ENCODE measurements at places on chromosomes 12 and 14.

- no peak for DNase-seq
Observed at GRCh38 chr14:78592616-78593219, 422.5 kb downstream of the NRXN3 start.

DNA sequence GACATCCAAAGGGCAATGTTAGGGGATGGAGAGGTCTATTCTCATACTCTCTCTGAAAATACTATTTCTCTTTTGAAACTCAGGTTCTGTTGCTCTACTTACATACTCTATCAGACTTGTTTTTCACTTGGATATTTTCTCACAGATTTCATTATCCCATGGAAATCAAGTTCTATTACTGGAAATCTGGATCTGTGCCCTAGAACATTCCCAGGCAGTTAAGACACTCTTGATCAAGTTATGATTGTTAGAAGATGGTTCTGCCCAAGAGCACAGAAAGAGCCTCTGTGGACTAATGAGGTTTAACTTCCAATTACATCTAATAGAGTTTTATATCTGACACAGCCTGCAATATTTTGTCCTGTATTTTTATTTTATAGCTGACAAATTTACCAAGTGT, 591.0 kb upstream of the ATP2B1 start:
- no peak for DNase-seq

- peak; percentile 21 for DNase-seq
Observed at GRCh38 chr12:29317556-29318363, 63.2 kb downstream of the ERGIC2 start.

DNA sequence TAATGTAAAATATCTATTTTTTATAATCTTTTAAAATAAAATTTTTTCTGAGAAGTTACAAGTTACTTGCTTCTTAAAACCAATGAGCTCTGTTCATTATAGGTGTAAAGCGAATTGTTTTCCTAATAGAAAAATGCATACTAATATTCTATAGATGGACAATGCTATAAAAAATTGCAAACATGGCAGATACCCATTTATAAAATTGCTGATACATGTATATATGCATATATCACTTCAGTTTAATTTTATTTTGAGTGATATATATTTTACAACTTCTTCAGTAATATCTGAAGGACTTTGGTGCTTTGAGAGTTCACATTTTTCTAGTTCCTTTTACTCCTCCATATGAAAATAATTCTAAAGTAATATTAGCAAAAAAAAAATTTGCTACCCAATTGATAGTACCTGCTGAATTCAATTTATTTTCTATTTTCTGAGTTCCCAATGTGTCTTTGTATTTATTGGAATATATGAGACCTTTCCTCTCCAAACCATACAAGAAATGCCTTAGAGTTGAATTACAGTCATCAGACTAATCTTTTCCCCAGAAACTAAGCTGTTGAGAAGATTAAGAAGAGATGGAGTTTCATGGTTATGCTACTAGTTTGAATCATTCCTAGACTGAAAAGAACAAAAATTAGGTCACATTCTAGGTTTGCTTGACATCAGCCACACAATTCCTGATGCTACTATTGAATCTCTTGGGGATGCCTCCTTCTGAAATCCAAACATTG, 1937.5 kb upstream of the SEL1L start:
- no peak for DNase-seq

GRCh38 chr14:88995437-88996198, 171.2 kb downstream of the TTC8 start:
- no peak for DNase-seq

- DNase-seq = no peak
Observed at GRCh38 chr12:28460420-28461130, 270.3 kb downstream of the CCDC91 start.

DNA sequence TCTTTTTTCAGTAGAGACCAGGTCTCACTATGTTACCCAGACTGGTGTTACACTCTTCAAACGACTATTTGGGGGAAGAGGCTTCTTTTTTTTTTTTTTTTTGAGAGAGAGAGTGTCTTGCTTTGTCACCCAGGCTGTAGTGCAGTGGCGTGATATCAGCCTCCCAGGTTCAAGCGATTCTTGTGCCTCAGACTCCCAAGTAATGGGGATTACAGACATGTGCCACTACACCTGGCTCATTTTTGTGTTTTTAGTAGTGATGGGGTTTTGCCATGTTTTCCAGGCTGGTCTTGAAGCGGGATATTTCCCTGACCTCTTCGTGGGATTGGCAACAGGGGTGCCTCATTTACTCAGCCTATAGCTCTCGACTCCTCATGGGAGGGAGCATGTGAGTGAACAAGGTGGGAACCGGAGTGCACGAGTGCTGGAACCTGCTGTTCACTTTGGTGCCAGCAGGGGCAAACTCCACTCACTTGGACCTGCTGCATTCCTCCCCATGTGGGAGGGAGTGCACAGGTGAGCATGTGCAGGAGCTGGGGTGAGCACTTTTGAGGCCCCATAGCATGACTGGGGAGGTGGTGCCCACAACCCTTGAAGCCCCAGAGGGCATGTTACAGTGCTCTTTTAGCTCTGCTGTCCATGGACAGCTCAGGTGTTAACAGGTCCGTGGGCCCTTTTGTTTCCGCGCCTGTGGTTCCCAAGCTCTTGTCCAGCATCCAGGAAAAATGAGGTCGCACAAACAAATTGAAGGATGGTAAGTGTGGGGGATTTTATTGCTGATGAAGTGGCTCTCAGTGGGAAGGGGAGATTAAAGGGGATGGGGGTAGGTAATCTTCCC, 79.1 kb upstream of the HECTD1 start:
- DNase-seq = no peak
